ENCODE measurements at places on chromosomes 11 and 22.
A peak's percentile ranks its signal among the peaks of the same experiment; 100 is the strongest.

GRCh38 chr22:43222262-43222661 lies 35.3 kb upstream of the TTLL12 start:
- peaks cover 23% of the 10 kb centered on the region for H3K27me3 ChIP-seq
- no peak overlapping the region for H3K4me3 ChIP-seq
- DNase-seq: no peak

GRCh38 chr11:116733043-116733755 lies 39.6 kb downstream of the BUD13 start:
- DNase-seq: no peak
- peaks cover 22% of the 10 kb centered on the region for H3K27me3 ChIP-seq
- peaks cover 12% of the 10 kb centered on the region for H3K4me1 ChIP-seq
- H3K27ac ChIP-seq: peak overlapping the region; percentile 45

DNA sequence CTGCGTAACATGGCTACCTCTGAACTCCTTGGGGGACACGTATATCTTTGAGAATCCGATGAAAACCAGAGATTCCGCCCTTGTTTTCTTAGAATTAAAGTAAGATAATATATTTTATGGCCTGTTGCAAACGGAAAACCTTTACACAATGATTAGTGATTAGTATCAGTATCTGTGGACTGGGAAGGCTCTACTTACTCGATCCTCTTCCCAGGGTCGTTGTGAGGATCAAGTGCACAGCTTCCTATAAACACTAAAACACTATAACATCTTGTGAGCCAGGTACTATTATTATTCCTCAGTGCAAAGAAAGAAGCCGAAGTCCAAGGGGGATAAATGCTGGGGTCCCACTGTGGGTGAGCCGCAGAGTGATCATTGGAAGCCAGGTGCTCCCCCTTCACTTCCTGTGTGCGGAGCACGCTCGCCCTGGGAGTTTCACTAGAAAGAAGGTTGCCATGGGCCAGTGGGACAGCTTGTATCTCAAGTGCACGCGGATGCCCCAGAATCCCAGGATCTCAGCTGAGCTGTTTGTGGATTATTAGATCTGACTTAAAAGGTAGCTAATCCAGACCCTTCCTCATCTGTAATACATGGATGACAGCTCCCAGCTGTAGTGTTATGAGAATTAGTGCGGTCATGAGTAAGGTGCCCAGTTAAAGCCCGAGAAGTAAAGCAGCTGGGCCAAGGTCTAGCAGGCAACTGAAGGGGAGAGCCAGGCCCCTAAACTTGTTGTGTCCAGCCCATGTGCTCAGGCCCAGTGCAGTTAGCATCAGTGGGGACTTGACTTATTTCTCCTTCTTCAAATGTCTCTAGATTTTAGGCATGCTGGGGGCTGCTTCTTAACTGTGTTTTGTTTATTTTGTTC lies 839 bp downstream of the CBY1 start:
- peak overlapping the region; percentile 99 for H3K27ac ChIP-seq
- H3K36me3 ChIP-seq: peaks cover 12% of the 10 kb centered on the region
- peaks cover 14% of the 10 kb centered on the region for H3K4me1 ChIP-seq
- no peaks in the 10 kb centered on the region for H3K27me3 ChIP-seq
- no peak for DNase-seq

DNA sequence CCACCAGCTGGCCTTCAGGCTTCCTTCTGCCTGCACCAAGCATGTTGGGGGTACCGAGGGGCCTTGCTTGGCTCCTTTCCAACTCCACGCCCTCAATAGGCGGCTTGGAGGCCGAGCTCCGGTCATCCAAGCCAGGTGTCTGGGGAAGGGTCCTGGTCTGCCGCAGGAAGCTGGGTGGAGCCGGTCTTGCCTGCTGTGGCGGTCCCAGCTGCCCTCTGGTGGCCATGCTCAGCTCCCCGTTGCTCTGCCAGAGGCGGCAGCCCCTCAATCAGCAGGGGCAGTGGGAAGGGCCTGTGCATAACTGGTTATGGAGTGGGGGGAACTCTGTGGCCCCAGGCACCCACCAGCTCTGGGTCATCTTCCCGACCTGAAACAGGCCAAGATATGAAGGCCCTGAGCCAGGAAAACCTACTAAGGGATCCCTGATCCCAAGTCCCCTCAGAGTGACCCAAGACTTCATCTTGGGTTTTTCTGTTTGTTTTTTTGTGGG lies 3.2 kb downstream of the ARVCF start:
- H3K4me3 ChIP-seq: no peak overlapping the region
- DNase-seq: no peak
- no peaks in the 10 kb centered on the region for H3K27me3 ChIP-seq
- peaks cover 3% of the 10 kb centered on the region for H3K36me3 ChIP-seq
- H3K4me1 ChIP-seq: no peaks in the 10 kb centered on the region

DNA sequence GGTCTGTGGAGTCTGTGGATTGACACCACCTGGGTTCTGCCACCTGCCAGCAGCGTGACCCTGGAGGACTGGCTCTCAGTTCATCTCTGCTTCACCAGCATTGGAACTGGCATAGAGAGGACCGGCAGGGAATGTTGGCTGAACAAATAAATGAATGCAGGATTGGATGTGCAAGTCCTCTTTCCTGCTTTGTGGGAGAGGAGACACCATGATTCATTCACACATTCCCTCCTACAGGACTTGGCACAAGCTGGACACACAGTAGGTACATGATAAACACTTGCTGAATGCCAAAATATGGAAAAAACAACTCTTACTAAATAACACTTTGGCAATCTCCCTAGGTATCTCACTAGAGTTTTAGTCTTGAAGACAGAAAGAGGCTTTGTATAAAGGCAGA lies 116.6 kb upstream of the NARS2 start:
- DNase-seq: no peak
- H3K4me1 ChIP-seq: no peaks in the 10 kb centered on the region
- peaks cover 73% of the 10 kb centered on the region for H3K27me3 ChIP-seq
- H3K4me3 ChIP-seq: no peak overlapping the region
- H3K36me3 ChIP-seq: peaks cover 2% of the 10 kb centered on the region

GRCh38 chr22:22855617-22856308 lies 31.9 kb upstream of the IGLL5 start:
- H3K4me1 ChIP-seq: peaks cover 34% of the 10 kb centered on the region
- H3K27me3 ChIP-seq: no peaks in the 10 kb centered on the region
- H3K27ac ChIP-seq: peak overlapping the region; percentile 57

GRCh38 chr11:64406221-64406946 lies 47.4 kb downstream of the RPS6KA4 start:
- H3K27me3 ChIP-seq: peaks cover 32% of the 10 kb centered on the region
- H3K36me3 ChIP-seq: no peaks in the 10 kb centered on the region
- H3K27ac ChIP-seq: no peak overlapping the region
- DNase-seq: no peak
- no peak overlapping the region for H3K4me3 ChIP-seq

DNA sequence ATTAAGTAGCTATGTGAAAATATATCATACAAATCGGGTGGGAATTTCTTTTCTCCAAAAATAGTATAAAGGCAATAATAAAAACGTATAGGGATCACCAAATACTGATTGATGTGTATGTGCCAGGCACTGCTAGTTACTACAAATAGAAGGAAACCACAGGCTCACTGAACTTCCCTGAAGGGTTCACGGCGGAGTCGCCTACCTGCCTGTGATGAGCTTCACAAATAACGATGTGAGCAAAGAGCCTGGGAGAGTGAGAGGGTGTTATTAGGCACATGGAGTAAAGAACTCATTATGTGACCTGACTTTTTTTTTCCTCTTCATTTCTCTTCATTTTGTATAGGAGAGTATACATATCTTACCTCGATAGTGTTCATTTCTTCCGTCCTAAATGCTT lies 36.0 kb upstream of the L3MBTL2 start:
- DNase-seq: no peak
- H3K27ac ChIP-seq: no peak overlapping the region
- H3K4me1 ChIP-seq: no peaks in the 10 kb centered on the region
- H3K36me3 ChIP-seq: peaks cover 90% of the 10 kb centered on the region
- no peak overlapping the region for H3K4me3 ChIP-seq

GRCh38 chr11:17633987-17634775 lies 85.2 kb upstream of the MYOD1 start:
- no peak overlapping the region for H3K27ac ChIP-seq
- no peak for DNase-seq
- H3K4me3 ChIP-seq: no peak overlapping the region
- no peaks in the 10 kb centered on the region for H3K36me3 ChIP-seq
- no peaks in the 10 kb centered on the region for H3K4me1 ChIP-seq
- peaks cover 31% of the 10 kb centered on the region for H3K27me3 ChIP-seq

DNA sequence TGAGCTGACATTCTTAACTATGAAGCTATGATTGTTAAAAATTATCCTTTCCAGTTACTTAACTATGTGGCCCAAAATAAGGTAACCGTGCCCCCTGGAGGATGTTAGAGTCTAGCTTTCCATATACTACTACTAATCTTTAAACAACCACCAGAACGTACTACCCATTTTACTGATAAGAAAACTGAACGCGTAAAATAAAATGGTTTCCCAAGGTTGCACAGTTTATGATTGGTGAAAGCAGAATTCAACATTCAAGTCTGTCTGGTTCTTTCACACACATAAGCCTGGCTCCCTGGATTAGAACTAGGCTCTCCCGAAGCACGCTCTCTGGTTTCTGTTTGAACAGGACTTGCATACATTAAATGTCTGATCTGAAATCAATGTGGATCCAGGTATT lies 437.8 kb upstream of the CCDC90B start:
- H3K4me1 ChIP-seq: peaks cover 7% of the 10 kb centered on the region
- no peaks in the 10 kb centered on the region for H3K36me3 ChIP-seq
- H3K4me3 ChIP-seq: peak overlapping the region; percentile 16
- H3K27me3 ChIP-seq: peaks cover 8% of the 10 kb centered on the region
- no peak overlapping the region for H3K27ac ChIP-seq
- DNase-seq: no peak

DNA sequence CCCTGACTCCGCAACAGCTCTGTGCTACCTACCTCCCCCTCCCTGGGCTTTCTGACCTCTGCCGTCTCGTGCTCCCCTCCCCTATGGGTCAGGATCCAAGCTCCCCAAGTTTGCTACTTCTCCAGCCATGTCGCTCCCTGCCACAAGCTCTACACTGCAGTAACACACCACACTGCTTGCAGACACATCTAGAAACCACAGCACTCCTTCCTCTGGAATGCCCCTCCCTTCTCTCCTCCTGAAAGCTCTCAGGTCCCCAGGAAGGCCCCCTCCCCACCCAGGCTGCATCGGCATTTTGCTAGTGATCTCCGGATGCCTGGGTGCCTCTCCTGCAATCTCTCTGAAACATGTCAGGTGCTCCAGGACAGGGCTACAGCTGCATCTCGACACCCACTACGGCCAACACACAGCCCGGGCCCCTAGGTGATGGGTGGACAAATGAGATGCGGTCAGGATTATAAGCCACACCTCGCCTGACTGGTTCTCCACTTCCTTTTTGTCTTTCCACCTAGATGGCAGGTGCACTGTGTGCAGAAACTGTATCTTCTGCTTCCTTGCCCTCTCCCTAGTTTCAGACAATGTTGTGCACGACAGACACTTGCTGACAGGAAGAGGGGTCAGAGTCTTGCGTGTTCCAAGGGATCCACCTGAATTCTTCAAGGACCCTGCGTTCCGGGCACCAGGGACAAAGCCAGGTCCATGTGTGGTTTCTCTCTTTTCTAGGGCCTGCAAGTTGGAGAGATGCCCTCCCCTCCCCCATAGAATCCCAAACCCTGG lies 22.9 kb downstream of the RPUSD4 start:
- H3K27ac ChIP-seq: peak overlapping the region; percentile 11
- no peaks in the 10 kb centered on the region for H3K27me3 ChIP-seq
- DNase-seq: no peak
- H3K4me3 ChIP-seq: no peak overlapping the region

GRCh38 chr22:37314315-37315074 lies 32.2 kb downstream of the CYTH4 start:
- peaks cover 59% of the 10 kb centered on the region for H3K4me1 ChIP-seq
- no peak for DNase-seq
- no peaks in the 10 kb centered on the region for H3K27me3 ChIP-seq

DNA sequence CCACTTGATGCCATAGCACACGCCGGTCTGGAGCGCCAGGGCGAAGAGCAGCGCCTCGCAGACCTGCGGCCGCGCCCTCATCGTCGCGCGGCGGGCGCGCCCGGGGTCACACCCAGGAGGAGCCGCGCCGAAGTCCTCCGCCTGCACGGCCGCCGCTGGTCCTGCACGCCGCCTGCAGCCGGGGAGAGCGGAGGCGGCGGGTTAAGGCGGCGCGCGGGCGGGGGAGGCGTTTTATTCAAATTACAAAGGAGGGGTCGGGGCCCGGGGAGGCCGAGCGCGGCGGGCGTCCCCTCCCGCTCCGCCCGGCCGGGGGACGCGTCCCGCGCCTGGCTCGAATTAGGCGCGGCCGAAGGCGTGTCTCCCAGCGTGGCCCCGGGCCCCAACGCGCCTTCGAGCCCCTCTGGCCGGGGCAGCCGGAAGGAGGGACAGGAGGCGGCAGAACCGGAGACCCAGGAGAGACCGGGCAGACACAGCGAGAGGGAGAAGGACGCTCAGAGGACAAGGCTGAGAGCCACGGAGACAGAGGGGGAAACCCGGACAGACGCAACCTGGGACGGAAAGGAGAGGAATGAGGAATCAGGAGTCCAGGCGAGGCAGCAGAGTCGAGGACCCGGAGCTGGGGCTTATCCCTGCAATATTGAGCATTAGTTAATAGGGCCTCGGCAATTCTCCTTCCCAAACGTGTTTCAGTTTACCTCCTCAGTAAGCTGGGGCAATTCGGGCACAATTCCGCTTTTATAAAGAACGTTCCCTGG lies at the start of gene WNT11:
Gene WNT11 (minus strand): TSS at position 176 of the 755 bp plus-strand sequence. CDS start 95 bp downstream, at position 81.
- DNase-seq: no peak
- H3K27me3 ChIP-seq: peaks cover 38% of the 10 kb centered on the region
- H3K27ac ChIP-seq: no peak within 1 kb of the TSS
- peaks cover 15% of the 10 kb centered on the region for H3K4me1 ChIP-seq
- H3K36me3 ChIP-seq: peaks cover 8% of the 10 kb centered on the region

DNA sequence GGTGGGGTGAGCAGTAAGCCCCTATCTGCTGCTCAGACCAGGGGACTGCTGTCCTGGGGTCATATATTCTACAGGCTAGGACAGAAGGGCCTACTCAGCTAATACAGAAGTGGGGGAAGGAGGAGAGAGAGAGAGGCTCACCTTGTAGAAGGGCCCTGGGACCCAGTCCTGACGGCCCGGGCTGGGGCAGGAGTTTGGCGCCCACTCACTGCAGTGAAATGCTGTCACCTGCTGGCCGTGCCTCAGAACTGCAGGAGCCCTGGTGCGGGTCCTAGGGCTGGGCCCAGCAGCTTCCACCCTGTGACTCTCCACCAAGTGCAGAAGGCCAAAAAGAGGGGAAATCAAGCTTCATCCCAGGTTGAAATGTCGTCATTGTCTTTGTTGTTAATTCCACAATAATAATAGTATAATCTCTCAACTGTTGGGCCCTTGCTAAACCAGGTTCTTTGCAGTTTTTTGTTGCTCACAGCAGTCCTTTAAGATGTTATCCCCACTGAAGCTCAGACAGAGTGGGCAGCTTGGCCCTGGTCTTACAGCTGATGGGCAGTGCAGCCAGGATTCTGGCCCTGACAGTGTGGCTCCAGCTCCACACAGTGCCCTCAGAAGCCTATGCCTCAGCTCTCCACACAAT lies 29.6 kb downstream of the TRIM29 start:
- H3K27me3 ChIP-seq: peaks cover 65% of the 10 kb centered on the region
- DNase-seq: peak; percentile 32
- no peaks in the 10 kb centered on the region for H3K4me1 ChIP-seq
- H3K36me3 ChIP-seq: peaks cover 2% of the 10 kb centered on the region
- no peak overlapping the region for H3K27ac ChIP-seq

All from central memory CD8-positive, alpha-beta T cell (primary cell).